ENCODE measurements at places on chromosomes 13 and 19. TPM values are rescaled to one million over a fixed set of nuclear protein-coding genes. Genes with fewer than 3 reads are reported as not detected.

The ZAR1L gene
- not detected for total RNA-seq

The C19orf12 gene
- total RNA-seq: 66.7 TPM

The KCNN4 gene
- total RNA-seq: 0.44 TPM

The IL17D gene
- total RNA-seq: 1.3 TPM

The ZNF90 gene
- total RNA-seq: 47.2 TPM

The SYT3 gene
- 15.6 TPM for total RNA-seq

The AMER2 gene
- 1.5 TPM for total RNA-seq

The KLF5 gene
- total RNA-seq: 0.34 TPM

Measured in glutamatergic neuron (in vitro differentiated cells).